ENCODE measurements at places on chromosomes 16 and 17.
A peak's percentile ranks its signal among the peaks of the same experiment; 100 is the strongest.

GRCh38 chr17:78133971-78134898 is 3.7 kb downstream of the TMC8 start:
- peak; percentile 62 for DNase-seq

- DNase-seq = no peak
Observed at GRCh38 chr16:50244504-50245416, 21.6 kb upstream of the ADCY7 start.

GRCh38 chr17:65115839-65116238 is 21.3 kb upstream of the RGS9 start:
- DNase-seq = no peak

DNA sequence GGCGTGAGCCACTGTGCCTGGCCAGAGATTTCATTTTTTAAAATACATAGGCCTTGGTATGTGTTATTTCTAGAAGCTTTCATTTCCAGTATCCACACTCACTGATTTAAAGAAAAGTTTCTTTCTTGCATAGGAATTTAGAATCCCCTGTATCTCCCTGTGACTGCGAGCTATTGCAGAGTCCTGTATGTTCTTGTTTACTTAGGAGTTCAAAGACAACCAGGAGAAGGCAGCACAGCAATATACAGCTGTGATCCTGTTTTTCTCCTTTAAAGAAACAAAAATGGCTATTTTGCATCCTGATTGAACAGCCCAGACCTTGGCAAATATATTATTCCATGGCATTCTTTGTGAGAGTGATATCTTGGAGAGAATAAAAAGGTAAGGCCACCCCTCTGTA is 185.0 kb upstream of the COX10 start:
- DNase-seq = no peak

DNA sequence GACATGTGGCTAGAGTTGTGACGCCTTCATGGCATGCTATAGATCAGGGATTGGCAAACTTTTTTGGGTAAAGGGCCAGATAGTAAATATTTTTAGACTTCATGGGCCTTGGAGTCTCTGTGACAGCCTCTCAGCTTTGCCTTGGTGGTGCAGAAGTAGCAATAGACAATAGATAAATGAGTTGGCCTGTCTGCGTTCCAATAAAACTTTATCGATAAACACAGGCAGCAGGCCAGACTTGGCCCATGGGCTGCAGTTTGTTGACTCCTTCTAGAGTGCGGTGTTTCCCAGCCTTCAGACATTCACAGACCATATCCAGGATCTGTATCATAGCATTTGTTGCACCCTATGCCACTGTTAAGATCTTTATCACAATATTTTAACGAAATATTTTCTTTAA is 76.5 kb downstream of the OR1D5 start:
- DNase-seq = no peak

GRCh38 chr16:89326721-89327120 is 109.2 kb downstream of the ZNF778 start:
- no peak for DNase-seq

DNA sequence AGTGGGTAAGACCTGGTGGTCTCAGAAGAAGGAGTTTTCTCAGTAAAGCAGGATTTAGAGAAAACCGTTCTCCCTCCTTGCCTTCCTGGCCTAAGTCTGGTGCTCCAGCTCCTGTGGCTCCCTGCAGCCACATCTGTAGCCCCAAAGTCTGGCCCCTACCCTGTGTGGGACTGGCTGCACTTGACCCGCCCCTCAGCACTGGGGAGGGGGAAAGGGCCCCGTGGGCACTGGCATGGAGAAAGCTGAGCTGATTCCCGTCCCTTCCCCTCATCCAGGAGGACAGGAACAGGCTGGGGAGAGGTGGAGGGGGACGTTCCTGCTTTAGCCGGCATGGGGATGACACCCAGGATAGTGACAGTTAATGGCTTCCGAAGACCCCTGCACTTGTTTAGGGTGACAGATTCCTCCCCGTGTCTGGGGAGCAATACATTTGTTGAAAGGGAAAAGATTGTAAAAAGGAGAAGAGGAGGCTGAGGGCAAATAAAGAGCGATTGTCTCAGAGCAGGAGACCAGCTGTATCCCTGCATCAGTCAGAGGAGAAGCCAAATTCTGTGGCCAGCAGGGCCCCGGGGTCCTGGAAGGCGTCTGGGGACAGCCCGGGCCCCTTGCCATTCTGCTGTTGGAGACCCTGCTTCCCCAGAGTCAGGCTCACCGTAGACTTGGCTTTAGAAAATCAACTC is 37.9 kb downstream of the GRIN2C start:
- DNase-seq = no peak

- DNase-seq = peak; percentile 11
Observed at GRCh38 chr16:79628501-79628975, 28.0 kb upstream of the MAF start.

- no peak for DNase-seq
Observed at GRCh38 chr16:50988441-50988840, 162.6 kb downstream of the SALL1 start.

DNA sequence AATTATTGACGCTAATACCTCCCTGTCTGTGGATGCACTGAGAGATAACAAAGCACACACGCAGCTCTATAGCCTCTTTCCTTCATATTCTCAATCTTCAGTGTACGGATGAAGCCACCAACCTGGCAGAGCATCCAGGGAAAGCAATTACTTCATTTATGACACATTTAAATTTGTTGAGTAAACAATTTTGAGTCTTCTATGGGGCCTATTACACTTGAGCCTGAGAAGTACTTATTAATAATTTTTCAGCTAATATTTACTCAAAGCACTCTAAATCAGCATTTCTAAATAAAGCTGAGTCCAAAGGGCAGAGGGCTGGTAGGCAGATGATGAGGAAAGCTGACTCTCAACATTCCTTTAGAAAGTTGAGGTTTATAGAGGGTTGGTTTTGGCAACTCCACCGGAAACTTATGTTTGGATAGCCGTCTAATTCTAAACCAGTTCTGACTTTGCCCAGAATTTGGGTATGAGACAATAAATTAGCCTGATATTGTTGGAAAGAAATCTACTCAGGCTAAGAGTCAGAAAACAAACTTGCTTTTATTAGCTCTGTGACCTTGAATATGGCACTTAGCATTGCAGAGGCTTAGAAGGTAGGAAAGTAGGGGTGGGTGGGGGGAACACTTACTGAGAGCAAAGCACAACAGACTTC is 643.5 kb downstream of the CDH11 start:
- no peak for DNase-seq
